ENCODE measurements at places on chromosomes 2 and 18.
A peak's percentile ranks its signal among the peaks of the same experiment; 100 is the strongest.

- no peak for DNase-seq
These were observed 4.7 kb upstream of the ZNF516 start for GRCh38 chr18:76499637-76500340.

DNA sequence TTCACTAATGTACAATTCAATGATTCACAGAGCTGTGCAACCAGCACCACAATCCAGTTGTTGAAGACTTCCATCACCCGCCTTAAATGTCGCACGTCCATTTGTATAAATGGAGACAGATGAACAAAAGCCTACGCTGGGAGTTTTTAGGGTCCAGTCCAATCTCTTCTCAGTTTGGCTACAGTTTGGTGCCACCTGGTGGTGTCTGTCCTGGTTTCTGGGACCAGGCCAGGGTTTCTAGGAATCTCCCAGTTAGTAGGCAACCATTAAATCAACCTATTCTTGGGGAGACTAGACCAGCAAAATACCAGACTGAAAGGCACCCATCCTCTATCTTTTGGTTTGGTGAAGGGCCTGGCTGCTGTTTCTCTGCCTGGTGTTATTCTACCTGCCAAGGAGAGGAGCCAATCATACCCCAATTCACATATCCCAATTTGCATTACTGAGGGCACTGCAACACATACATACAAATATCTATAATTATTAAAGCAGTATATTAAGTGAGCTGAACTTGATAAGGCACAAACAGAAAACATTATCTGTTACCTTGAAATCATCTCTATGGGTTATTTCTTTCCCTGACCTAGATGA lies 3.2 kb upstream of the DDX1 start:
- peak; percentile 77 for DNase-seq

GRCh38 chr2:145066856-145067548 lies 547.1 kb upstream of the ZEB2 start:
- no peak for DNase-seq

DNA sequence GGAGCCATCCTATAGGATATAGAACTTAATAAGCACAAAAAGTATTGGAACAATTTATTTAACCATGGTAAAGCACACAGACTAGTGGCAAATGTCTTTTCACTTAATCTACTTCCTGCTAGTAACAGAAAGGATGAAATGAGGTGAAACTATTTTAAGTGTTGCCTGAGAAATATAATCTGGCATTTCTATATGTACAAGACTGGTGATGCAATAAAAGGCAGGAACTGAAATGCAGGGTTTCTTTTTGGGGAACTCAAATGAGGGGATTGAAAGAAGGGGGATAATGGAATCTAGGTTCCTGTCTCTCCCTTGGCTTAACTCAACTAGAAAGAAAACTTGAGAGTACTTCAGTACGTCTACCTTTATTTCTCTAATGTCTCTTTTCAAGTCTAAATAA lies 122.3 kb downstream of the MEMO1 start:
- no peak for DNase-seq

- no peak for DNase-seq
These were observed 109.1 kb downstream of the HAUS1 start for GRCh38 chr18:46213295-46213694.

DNA sequence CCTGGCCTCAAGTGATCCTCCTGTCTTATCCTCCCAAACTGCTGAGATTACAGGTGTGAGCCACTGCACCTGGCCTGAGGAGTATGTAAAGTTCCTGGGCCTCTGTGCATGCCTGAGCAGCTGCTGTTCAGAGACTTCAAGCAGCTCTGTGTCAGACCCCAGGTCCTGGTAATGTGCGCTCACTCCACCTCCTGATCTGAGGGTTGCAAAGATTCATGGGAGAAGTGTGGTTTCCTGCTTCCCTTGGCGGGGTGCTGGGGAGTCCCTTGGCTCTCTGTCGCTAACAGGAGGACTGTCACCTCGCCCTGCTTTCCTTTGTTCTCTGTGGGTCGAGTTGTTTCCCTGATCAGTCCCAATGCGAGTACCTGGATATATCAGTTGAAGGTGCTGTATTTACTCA lies 8.6 kb upstream of the IL36A start:
- DNase-seq, result no peak

- DNase-seq, result no peak
These were observed 4.5 kb downstream of the HOXD8 start for GRCh38 chr2:176134035-176134434.

- no peak for DNase-seq
These were observed 820.8 kb downstream of the TDRD15 start for GRCh38 chr2:21944536-21944935.

DNA sequence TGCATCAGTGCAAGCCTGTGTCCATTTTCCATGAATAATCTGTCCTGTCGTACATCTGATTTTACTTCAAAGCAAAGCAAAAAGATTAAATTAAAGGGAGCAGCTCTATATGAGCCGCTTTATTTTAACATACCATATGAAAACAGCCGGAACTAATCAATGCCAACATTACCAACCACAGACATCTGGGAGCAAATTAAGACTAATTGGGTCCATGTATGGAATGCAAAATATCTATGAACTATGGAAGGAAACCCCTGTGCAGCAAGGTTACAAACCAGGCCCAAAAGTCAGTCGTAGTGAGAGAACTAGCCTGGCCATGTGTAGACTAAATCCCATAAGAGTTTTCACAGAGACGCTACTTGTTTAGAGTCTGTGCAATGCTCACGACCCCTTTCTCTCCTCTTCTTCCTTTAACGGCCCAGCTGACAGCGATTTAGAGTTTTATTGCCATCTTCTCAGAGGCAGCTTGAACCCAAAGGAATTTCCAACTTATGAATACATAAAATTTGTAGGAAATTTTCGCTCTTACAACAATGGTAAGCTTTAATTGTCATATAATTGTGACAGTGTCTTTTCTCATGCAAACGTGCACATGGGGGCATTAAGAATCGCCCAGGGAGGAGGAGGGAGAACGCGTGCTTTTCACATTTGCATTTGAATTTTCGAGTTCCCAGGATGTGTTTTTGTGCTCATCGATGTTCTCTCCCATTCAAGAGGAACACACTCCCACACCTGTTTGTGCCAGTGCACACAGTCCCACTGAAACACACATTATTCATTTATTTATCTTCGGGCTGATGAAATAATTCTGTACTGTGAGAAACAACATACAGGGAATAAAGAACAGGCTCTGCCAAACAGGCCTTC lies 52.9 kb upstream of the RPL31 start:
- DNase-seq, result no peak

- no peak for DNase-seq
These were observed 103.8 kb upstream of the TPO start for GRCh38 chr2:1309507-1309906.

DNA sequence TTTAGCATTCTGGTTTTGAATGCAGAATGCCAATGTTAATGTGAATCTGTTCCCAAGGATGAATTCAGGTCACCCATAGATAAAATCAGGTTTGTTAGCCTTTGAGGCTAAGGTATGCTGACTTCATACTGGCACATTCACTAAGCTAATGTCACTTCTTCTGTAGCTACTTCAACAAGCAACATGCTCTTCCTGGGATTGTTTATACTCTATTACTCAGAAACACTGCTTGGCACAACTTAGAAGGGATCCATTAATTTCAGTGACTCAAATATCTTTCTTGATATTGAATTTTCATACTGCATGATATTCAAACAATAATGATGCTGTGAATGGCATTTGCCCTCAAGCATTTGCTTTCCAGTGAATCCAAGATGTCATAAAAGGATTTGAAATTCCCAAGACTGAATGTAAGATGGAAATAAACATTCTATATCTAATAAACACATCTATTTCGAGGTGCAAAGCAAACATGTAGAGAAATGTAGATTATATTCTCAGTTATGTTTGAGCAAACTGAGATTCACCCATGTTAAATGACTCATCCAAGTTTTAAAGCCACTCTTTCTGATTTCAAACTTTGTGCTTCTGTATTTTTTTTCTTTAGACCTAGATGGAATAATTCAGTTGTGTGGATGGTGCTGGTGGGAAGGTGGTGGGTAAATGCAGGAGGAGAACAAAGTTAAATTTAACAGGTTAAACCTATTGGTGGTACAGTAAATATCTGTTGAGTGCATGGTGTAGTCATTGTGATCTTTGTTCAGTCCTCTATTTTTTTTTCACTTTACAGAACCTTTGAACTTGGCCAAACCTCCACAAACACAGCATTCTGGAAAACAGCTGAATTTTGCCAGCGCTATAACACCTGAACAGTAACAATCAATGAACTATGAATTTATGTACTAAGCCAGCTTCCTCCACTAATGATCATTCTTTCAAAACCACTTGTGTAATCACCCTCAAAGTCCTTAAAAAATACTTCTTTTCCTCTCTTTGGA lies 162.1 kb upstream of the XIRP2 start:
- DNase-seq, result no peak

DNA sequence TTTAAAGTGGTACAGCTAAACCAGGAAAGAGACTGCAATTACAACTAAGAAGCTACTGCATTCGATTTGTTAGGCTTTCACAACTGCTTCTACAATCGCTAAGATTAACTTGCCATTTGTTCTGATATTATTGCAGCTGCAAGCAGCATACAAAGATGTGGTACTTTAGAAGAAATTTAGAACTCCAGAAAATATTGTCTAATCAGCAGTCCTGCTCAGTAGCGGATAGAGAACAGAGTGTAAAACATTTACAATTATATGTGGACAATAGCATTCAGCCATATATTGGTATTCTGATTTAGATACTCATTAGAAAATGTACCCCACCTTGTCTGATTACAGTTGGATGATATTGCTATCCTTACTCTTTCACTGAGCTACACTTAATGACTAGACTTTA lies 265.3 kb downstream of the DCC start:
- no peak for DNase-seq

- no peak for DNase-seq
These were observed 296.0 kb downstream of the TMX3 start for GRCh38 chr18:68418881-68419280.

DNA sequence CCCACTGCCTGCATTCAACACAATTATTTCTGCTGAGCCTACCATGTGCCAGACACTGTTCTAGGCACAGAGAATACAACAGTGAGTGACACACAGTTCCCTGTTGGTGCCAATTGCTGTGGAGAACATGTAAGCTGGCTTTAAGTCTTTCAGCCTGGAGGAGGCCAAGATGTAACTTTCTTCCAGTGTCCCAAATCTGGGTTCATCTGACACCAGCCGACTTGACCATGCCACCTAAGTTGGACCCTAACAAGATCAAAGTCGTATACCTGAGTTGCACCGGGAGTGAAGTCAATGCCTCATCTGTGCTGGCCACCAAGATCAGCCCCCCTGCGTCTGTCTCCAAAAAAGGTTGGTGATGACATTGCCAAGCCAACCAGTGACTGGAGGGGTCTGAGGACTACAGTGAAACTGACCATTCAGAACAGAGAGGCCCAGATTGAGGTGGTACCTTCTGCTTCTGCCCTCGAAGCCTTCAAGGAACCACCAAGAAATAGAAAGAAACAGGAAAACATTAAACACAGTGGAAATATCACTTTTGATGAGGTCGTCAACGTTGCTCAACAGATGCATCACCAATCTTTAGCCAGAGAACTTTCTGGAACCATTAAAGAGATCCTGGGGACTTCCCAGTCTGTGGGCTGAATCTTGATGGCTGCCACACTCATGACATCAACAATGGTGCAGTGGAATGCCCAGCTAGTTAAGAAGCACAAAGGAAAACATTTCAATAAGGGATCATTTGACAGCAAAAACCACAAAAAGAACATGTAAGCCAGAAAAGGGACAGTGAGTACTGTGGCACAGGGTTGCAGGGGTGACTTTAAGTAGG lies 6.3 kb downstream of the TRABD2A start:
- no peak for DNase-seq

- DNase-seq, result no peak
These were observed 1.2 kb upstream of the GRB14 start for GRCh38 chr2:164622338-164623106.

DNA sequence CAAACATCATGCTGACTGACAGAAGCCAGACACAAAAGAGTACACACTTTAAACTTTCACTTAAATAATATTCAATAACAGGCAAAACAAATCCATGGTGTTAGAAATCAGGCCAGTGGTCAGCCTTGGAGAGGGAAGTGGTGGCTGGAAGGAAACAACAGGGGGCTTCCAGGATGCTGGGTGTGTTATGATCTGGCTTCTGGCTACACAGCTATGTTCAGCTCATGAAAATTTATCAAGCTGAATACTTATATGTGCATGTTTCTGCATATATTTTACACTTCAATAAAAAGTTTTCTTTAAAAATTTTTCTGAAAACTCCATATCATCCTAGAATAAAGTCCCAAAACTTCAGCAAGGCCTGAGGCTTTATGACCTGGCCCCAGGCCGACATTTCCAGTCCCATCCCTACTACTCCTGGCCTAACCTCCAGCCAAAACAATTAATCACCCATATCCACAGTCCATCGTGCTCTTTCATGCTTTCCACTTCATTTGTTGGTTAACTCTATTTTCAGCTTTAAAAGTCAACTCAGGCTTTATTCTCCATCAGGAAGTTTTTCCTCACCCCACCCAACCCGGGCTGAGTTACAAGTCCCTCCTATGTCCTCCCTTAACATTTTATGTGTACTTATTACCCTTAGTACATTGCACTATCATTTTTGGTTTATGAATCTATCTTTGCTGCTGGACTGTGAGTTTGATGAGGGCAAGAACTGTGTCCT lies 27.9 kb upstream of the SPTBN1 start:
- no peak for DNase-seq

DNA sequence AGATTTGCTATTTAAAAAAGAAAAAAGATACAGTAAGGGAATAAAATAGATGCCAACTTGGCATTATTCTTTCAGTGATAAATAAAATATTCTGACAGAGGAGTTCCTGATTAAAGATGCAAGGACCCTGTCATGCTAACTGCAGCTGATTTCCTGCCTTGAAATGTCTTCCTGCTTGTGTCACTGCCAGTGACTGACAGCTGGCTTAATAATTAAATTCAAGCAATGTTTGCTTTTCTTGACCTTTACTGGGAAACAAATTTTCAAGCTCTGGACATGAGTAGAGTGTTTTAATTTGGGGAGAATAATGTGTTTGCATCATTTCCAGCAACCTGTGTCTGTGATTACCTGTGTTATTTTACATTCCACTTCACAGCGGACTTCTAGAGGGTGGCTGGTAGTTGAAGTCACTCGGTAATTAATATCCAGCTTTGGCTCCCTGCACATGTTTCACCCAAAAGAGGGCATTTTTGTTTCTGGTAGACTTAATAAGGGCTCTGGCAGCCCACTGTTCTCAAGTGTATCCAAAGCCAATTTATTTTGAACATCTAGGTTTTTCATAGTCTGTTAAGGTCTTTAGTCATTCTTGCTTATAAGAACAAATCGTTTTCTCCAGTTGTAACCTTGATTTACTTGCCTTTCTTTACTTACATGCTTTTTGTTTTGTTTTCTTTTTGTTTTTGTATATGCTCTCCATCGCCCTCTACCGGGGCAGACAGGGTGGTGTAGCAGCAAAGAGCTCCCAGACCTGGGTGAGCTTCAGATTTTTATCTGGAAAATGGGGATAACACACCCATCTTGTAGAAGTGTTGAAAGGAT lies 48.5 kb upstream of the PROKR1 start:
- DNase-seq, result peak; percentile 29

GRCh38 chr2:10469301-10469700 lies 21.2 kb upstream of the ODC1 start:
- no peak for DNase-seq

DNA sequence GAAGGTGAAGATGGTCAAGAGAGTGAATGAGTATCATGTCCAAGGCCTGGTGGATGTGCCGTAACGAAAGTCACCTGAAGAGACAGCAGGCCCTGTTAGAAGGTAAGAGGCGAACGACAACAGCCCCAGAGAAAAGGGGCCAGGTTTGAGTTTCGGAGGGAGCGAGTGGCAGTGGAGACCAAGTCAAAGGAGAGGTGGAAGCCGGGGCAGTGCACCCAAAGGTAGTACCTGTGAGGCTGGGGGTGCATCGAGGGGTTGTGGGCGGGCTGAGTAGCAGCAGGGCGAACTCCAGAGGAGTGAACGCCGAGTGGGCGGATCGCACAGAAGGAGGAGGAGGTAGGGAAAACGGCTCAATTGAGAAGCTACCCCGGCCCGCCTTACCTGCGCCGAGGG lies 358 bp downstream of the USP37 start:
- no peak for DNase-seq
